ENCODE measurements at places on chromosomes 4 and X.

DNA sequence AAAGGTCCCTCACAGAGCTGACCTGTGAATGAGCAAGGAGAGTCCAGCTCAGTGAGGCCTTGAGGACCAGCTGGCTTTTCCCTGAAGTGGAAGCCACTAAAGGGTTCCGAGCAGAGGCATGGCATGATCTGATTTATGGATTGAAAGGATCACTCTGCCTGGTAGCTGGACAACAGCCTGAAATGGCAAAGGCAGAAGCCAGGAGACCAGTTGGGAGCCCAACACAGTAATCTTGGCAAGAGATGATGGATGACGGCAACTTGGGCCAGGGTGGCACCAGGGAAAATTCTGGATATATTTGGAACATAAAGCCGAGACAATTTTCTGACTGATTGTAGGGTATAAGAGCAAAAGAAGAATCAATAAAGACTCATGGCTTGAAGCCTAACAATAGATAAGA, 69.3 kb upstream of the STIM2 start:
- DNase-seq = no peak

- no peak for DNase-seq
These were observed 16.7 kb downstream of the LGI2 start for GRCh38 chr4:25013756-25014661.

GRCh38 chrX:100830547-100830946, 10.4 kb downstream of the CSTF2 start:
- no peak for DNase-seq

- DNase-seq = no peak
These were observed 26.5 kb downstream of the HCCS start for GRCh38 chrX:11137543-11138139.

DNA sequence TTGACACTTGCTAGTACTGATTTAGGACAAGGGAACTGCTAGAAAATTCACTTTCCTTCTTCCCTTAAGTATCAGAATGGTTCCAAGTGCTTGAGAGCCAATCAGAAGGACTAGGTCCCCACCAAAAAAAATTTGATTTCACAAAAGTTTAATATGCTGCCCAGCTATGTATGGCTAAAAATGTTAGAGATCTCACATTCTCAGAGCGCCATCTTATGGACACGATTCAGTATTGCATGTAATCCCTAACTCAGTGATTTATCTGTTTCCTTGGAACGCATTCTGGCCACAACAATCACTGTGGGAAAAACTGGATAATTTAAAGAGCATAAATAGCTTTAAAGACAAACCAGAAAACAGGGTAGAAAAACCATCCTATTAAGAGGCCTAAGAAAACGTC, 255.1 kb upstream of the GPC4 start:
- DNase-seq = no peak

DNA sequence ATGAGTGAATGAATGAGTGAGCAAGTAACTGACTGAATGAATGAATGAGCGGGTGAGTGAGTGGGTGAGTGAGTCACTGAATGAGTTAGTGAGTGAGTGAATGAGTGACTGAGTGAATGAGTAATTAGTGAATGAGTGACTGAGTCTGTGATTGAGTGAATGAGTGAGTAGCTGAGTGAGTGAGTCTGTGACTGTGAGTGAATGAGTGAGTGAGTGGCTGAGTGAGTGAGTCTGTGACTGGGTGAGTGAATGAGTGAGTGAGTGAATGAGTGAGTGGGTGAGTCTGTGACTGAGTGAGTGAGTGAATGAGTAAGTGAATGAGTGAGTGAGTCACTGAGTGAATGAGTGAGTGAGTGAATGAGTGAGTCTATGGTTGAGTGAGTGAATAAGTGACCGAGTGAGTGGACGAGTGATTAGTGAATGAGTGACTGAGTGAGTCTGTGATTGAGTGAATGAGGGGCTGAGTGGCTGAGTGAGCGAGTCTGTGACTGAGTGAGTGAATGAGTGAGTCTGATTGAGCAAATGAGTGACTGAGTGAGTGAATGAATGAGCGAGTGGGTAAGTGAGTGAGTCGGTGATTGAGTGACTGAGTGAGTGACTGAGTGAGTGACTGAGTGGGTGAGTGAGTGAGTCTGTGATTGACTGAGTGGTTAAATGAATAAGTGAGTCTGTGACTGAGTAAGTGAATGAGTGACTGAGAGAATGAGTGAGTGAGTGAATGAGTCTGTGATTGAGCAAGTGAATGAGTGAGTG, 223.0 kb upstream of the PSAPL1 start:
- no peak for DNase-seq

DNA sequence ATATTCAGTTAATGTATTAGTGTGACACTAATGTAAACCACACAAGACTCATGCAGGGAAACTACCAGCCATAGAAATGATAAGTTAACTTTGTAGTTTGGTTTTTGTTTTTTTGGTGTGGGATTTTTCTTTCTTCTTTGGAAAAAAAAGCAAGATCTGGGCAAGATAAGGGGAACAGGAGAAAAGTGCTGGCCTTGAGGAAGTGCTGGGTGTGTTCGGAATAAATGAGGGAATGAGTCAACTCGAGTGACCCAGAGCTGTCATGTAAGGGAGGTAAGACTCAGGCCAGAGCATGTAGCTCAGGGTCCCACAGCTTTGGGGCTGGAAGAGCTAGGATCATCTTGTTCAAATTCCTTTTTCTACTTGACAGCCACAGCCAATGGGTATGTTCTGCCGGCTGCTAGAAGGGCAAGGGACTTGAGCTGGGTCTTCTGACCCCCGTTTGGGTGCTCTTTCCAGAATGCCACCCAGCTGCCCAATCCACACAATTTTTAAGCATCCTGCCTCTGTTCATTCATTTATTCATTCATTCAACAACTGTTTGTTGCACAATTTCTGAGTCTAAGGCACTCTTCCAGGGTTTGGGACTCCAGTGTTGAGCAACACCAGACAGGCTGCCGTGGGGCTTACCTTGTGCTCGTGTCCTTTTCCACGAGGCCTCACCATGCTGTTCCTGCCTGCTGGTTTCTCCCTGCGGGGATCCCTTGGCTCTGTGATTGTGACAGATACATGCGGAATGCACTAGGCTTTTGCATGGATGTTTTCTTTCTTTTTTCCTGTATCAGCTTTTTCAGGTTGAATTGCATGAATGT, 54.5 kb downstream of the CLDN34 start:
- DNase-seq = no peak

- no peak for DNase-seq
These were observed 207.6 kb downstream of the NAF1 start for GRCh38 chr4:162959046-162959445.

DNA sequence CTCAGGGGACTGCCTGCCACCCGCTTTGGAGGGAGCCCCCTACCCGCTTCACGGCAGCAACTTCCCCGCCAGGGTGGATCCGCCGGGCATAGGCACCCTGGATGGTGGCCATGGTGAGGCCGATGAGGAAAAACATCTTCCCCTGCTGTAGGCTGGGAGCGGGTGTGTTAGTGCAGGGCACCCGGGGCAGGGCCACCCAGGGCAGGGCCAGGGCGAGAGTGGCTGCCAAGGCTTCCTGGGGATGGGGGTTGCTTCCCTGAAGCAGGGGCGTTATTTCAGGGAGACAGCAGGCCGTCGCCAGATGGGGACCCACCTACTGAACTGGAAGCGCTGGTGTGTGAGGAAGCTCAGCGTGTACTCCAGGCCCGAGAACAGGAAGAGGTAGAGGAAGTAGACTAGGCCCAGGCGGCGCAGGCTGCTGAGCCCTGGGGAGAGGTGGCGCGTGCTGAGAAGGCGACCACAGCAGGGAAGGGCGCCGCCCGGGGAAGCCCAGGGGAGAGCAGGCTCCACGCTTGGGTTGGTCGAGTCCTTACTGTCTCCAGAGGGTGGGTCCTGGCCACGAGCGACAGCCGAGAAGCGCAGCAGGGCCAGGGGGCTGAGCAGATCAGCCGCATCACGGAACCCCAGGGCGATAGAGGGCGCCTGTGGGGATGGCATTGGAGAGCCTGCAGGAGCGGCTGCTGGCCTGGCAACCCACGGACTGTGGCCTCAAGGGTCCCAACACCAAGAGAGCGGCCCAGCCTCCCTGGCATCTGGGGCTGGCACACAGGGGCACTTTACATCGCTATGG, 31.5 kb downstream of the NOP14 start:
- DNase-seq = peak; percentile 76

DNA sequence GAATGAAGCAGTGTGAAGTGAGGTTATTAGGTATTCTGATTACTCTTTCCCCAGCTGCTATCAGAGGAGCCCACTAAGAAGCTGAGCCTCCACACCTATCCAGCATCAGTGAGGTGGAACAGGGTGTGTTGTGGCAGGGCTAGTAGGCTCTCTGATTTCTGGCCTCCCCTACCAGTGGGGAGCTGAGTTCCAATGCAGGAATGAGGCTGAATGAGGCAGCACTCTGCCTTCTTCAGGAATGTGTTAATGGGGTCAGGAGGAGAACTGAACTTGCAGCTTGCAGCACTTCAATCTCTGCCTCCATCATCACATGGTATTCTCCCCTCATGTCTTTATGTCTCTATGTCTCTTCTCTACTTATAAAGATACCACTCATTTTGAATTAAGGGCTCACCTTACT, 26.9 kb downstream of the SOX3 start:
- no peak for DNase-seq

DNA sequence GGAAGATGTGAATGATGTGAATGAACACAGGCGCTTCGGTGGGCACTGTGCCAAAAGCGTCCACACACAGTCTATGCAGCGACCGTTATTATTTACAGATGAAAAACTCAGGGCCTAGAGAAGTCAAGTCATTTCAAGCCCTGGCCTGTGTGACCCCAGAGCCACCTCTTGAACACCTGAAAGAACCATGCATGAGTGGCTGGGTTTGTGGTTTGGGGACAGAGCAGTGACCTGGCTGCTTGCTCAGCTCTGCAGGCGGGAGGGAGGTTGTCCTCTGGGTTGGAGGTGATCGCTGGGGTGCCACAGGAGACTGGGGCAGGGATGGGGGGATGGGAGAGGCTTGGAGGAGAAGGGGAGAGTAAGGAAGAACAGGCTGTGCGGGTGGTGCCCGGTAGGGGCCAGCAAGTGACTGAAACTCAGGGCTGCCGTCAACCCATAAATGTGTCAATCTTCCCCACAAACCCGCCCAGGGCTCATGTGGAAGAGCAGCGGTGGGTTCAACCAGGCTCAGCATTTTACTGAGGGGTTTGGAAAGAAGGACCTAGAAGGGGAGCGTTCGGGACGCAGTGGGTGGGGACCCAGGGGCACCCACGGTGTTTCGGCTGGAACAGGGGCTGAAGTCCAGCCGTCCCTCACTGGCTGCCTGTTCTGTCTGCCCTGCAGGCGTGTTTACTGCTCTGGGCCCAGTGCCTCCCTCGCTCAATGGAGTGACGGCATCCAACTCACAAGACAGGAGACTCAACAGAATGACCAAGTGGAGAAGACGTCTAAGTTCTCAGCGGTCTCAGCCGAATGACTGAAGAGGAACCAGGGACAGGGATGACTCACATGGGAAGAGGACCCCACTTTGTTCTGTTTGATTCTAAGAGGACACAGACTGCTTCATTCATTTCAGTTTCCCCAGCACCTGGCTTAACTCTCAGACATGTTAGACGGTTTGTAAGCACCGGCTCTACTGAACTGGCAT, 167.8 kb downstream of the AFAP1 start:
- DNase-seq = no peak

DNA sequence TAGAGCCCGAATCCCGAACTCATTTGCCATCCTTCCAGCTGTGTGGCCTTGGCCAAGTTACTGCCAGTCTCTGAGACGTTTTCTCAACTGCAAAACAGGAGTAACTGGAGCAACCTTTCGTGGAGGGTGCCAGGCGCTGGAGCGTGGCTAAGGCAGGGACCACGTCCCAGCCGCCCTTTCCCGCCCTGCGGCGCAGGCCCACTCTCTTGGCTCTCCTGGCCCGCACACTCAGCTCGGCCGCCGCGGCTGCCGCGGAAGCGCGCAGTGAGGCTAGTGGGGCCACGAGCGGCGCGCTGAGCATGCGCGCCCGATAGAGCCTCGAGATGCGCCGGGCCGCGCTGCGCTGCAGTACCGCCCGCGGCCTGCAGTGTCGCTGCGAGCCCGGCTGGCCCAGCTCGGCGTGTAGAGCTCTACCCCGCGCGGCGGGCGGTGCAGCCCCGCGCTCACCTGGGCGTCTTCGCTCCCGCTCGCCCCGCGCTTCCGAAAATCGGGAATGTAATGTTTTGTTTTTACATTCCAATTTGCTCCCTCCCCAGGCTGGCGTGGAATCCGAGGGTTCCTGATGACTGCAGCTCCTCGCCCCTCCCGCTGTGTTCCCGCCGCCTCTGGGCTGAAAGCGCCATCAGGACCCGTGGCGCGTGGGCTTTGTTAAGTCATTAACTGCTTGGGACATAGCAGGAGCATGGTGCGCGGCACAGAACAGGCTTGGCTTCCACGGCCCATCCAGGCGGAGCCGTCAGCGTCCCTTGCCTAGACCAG, 4.0 kb upstream of the ZNF518B start:
- no peak for DNase-seq

GRCh38 chrX:49171752-49172279, at the start of gene PLP2:
Gene PLP2 (plus strand): TSS chrX:49171898. CDS start chrX:49172001, 103 bp downstream.
- no peak for DNase-seq

GRCh38 chrX:81201071-81201470, 642 bp downstream of the HMGN5 start:
- DNase-seq = no peak

- DNase-seq = no peak
These were observed 10.3 kb upstream of the ODAPH start for GRCh38 chr4:75545526-75545925.

DNA sequence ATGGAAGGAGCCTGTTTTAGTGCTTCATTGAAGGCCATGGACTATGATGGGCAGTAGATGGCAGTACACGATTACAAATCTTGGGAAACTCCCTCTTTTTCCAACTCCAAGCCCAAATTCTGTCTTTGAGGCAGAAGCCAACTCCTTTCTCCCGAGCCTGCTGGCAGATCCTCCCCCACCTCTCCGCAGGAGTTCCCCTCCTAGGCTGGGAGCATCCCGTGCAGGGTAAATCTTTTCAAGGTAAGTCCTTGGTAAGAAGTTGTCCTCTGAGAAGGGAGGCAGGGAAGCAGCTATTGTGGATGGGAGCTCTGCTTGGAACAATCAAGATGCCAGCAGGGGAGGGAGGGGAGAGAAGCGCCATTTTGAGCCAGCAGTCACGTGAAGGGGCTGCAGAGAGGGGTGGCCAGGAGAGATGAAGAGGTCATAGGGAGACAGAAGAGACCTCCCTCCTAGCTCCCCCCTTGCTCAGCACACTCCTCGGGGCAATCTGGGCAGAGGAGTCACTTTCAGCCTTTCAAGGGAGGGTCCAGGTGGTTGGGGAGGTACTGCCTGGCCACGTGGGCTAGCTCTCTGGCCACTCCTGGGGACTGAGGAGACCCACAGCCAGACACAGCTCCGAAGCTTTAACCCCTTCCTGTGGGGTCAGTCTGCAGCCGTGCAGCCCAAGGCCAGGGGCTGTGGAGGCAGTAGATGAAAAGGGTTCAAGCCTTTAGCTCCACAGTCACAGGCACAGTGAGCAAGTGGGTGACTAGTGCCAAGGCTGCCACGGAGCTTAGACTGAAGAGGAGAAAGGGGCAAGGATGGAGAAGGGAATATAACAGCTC, 9.6 kb downstream of the CC2D2A start:
- DNase-seq = peak; percentile 65

GRCh38 chr4:128635141-128635954, 174.2 kb upstream of the JADE1 start:
- DNase-seq = no peak

DNA sequence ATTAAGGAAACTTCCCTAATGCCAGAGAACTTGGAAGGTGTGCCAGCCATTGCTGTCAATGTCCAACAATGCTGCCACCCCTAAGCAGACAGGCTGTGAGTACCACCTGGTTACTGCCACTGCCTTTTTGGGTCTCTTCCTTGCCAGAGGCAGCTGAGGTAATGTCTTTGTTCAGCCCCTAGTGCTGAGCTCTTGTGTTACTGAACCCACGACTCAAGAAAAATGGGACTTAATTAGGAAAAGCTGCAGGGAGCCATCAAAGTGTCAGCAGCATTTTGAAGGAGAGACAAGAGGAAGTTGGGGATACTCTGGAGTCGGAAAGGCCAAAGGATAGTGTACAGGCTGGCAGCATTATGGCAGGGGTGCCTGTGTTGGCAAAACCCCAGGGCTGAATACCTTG, 283.7 kb downstream of the AFF2 start:
- no peak for DNase-seq

Data from ureter (tissue), 1 donor.